ENCODE measurements at places on chromosomes 12 and 14.

DNA sequence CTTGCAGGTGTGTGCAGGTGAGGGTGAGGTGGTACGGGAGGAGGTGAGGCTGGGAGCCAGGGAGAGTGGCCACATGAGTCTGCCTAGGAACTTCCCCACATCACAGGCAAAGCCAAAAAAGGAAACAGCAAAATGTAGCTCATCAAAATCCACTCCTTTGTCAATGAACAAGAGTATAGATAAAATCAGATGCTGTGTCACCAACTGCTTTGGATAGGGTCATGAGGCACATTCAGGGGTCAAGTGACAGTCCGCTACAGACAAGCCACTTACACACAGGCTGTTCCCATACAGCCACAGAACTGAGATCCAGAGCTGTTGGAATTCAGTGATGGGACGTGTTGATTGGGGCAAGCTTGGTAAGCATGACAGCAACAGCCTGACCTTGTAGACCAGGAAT is 100.3 kb upstream of the NOS1 start:
- DNase-seq: no peak

GRCh38 chr14:96676166-96676565 is 121.0 kb upstream of the VRK1 start:
- DNase-seq: no peak

- DNase-seq: no peak
These were observed 256.3 kb downstream of the NTF3 start for GRCh38 chr12:5688226-5688625.

- no peak for DNase-seq
These were observed 6.4 kb upstream of the CFAP251 start for GRCh38 chr12:121911824-121912585.

DNA sequence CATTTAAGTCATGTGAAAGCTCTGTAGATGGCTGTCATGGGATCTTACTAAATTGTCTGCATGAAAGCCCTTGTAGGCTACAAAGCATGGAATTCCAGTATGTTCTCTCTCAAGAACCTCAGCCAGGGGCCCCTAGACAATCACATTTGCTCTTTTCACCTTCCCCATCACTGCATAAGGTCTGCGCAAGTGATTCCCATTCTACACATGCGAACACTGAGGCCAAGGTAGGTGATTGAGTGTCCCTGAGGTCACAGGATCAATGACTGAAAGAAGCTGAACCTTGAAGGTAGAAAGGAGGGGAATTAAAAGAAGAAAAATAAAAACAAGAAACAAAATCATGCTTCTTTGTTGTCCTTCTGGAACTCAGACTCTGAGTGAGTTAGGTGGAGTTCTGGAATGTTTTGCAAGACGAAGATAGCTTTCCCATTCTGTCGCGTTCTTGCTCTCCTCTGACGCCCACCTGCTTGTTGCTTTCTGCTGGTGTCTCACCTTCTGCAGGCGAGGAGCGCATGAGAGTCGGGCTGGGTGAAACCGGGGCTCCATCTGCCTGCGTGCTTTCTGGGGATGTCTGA is 79.9 kb downstream of the SPRING1 start:
- no peak for DNase-seq

DNA sequence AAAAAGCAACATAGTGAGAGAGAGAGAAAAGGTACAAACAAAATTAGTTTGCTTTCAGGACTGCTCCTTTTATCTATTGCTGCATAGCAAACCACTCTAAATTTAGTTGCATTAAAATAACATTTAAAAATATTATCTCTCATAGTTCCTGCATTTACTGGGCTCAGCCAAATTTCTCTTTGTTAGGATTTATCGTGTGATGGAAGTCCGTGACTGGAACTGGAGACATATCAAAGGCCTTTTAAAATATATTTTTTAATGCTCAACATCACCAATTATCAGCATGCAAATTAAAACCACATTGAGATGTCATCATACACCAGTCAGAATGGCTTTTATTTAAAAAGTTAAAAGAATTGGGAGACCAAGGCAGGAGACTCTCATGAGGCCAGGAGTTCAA is 107.6 kb upstream of the SYT1 start:
- DNase-seq: no peak

GRCh38 chr14:96037891-96038557 is 1.1 kb upstream of the C14orf132 start:
- no peak for DNase-seq

DNA sequence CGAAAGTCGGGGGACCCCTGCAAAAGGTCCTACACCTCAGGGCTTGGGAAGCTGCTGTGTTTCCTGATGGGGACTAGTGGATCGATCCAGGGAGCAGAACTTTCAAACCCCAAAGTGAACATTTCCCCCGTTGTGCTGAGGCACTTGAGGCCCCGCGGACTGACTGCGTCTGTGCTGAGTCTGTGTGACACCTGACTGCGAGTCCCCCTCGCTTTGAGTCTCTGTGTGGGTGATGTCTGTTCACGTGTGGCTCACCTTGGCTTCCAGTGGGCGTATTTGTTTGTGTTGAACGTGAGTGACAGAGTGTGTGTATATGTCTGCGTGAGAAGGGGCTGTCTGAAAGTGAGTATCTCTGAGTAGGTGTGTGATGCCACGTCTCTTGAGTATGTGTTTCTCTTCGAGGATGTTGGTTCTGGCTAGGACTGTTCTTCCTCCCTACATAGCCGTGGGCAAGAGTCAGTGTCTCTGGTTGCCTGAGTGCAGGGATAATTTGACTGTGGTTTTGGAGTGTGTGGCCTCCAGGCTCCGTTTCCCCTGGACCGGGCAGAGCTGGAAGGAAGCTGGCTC is 1.3 kb downstream of the TEAD4 start:
- peak; percentile 57 for DNase-seq

DNA sequence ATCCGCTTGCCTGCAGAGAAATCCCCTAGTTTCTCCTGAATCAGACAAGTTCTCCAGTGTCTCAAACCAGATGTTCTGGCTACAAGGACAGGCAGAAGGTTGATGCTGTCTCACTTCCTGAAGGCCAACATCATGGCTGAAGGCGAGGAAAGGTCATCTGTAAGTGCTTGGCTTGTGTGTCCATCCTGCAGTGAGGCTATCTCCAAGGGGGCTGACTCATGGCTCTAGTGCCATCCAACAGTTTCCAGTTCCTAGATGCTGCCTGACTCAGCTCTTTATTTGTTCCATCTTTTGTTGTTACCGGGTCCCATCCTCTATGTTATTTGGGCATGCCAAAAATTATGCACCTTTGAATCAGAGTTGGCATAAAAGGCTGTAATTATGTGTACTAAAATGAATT is 232.1 kb upstream of the TBX3 start:
- DNase-seq: no peak

DNA sequence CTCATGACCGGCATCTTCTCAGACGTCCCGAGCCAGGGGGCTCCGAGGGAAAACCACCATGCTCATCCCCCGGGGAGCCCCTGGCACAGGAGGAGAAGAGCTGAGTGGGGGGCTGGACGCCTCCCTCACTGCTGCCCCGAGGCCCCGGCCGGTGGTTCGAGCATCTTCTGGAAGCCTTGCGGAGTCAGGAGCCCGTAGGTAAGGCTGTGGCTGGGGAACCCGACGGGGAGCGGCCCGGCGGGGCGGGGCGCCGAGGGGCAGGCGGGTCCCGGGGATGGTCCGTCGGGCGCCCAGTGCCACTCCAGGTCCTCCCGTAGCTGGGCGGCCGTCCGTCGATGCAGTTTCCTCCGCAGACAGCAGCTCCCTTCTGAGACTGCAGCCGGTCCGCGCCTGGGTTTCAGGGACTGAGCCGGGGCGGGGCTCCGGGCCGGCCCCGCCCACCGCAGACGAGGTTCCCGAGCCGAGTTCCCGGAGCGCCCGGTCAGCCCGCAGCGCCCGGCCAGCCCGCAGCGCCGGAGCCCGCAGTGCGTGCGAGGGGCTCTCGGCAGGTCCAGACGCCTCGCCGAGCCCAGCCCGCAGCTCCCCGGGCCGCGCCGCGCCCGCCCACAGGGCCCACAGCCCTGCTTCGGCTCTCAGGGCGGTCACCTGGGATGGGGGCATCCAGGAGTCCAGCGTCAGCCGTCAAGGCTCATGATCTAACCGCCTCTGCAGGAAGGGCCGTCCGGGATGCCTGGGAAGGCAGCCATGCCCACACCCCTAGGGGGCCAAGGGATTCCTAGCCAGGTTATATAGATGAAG is at the start of gene PGF:
PGF (minus strand) TSS at position 369 of the 798 bp plus-strand sequence; CDS start at position 14, 355 bp downstream.
- peak; percentile 89 for DNase-seq

GRCh38 chr14:101037021-101037817 is 133.7 kb upstream of the RTL1 start:
- no peak for DNase-seq

GRCh38 chr14:50542941-50543418 is 10.6 kb upstream of the MAP4K5 start:
- no peak for DNase-seq

- DNase-seq: no peak
These were observed 121.7 kb downstream of the RALGAPA1 start for GRCh38 chr14:35687335-35687939.

DNA sequence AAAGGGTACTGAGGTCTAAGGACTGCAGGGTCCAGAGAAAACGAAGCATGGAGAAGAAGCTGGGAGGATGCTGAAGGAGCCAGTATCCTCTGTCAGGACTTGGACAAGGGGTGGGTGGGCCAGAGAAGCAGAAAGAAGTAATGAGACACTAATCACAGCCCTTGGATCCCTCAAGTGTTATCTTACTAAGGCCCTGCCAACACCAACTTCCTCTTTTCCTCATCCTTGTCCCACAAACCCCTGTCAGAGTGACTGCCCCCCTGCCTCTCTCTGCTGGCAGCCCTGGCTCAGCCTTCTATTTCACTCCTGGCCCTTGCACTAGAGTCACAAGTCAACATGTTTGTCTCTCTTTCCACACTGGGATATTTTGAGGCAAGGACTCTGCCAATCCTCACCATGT is 3.8 kb upstream of the ASIC1 start:
- DNase-seq: no peak

- DNase-seq: no peak
These were observed 84.6 kb downstream of the KSR2 start for GRCh38 chr12:117884161-117884560.

DNA sequence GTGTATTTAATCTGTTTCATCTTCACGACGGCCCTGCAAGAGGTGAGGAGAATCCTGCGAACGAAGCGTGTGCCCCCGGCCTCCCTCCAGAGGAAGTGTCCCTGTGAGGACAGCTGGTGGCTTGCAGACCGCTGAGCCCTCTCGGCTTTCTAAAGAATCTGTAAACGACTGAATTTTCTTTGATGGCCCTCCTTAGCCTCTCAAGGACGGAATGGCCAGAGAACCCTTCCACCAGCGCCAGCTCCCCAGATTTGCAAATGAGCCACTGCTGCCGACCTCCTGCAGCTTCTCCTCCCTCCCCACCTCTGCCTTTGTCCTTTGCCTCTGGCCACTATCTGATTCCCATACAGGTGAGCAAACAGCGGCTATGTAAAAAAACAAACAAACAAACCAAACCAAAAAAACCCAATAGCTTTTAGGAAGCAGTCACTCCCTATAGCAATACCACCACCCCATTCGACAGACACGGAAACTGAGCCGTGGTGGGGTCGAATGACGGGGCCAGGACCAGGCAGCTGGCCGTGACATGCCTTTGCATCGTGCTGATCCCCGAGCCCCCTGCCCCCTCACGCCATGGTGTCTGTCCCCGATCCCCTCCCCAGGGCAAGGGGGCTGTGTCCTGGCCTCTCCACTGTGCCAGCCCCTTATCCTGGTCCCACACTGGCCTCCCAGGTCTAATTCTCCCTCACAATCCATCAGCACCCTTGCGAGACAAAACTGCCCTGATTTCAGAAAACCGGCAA is 23.6 kb downstream of the RFLNA start:
- no peak for DNase-seq

DNA sequence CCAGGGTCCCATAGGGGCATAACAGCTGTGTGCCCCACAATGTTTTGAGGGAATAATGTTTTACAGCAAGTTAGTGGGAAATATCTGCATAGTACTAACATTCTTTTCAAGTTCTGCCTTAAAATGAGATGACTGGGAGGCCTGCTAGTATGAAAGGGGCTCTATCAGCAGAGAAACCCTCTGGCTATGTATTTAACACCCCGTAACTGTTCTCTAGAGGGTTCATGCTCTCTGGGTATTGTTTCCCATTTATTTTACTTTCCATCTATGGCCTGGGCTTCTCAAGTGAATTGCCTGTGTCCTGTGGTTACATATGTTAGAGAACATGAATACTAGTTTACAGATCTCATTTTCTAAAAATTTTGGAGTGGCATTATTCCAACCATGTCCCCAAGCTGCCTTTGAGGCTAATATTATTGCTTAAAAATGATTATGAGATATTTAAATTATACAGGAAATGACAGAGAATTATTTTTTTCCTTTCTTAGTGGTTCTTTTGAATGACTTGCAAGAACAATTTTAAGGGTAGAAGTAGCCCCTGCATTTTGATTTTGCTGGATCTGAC is 37.5 kb downstream of the GNG2 start:
- DNase-seq: no peak

- DNase-seq: no peak
These were observed 70.4 kb downstream of the TMEM116 start for GRCh38 chr12:111942557-111942956.

DNA sequence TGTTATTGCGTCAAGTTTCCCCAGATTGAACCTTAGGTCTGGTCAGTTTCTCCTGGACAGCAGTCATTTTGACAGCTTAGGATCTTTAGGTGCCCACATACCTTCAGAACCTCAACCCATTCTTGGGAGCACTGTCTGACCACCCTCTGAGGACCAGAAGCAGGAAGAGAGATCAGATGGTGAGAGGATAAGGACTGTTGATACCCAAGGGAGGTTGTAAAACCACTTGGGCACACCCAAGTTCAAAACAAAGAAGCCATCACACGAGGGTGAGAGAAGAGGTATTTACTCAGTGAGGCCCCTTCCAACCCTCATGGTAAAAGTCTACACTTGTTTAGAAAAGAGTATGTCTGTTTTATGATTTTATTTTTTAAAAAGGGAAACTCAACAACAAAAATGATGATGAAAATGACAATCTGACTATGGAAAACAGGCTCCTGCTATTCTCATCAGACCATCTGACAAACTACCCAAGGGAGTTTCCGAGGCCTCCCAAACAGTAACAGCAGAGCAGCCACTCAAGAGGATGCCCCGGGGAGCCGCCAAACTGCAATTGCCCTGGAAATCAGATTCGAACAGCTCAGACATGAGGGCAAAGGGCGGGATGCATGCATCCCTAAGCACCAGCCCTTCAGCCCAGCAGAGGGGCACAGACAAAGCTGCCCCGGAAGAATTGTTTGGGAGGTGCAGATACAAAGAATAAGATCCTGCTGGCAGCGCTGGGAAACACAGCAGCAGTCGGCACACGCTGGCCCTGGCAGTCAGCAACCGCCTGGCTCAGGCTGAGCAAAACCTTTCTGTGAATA is 162.6 kb upstream of the PLEKHG7 start:
- DNase-seq: no peak

DNA sequence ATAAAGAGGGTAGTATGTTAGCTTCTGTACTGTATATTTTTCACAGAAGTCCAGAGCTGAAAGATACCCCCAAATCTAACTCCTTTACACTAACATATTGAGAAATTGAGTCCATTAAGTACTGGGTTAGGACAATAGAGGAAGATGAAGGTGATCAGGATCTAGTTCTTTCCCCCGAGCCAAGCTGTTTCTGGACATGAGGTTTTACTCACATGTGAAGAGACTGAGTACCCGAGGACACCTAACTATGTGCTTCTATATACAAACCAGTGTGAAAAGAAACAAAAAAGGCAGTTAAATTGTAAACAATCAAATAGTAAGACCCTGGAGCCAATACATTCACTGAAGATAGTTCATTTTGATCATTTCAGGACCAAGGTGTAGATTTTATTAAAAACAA is 3.8 kb upstream of the TRHDE start:
- DNase-seq: no peak

- DNase-seq: no peak
These were observed 67.9 kb downstream of the DPF3 start for GRCh38 chr14:72826039-72826438.
